Testis (tissue), 5 donors: ENCODE measurements at places on chromosomes 1 and 21.

- DNase-seq, result no peak
These were observed 34.8 kb upstream of the HSD3B1 start for GRCh38 chr1:119472080-119472818.

- no peak for DNase-seq
These were observed 190.8 kb downstream of the DYRK1A start for GRCh38 chr21:37557261-37557950.

GRCh38 chr1:2189459-2190425, 4.8 kb downstream of the FAAP20 start:
- peak; percentile 97 for DNase-seq

DNA sequence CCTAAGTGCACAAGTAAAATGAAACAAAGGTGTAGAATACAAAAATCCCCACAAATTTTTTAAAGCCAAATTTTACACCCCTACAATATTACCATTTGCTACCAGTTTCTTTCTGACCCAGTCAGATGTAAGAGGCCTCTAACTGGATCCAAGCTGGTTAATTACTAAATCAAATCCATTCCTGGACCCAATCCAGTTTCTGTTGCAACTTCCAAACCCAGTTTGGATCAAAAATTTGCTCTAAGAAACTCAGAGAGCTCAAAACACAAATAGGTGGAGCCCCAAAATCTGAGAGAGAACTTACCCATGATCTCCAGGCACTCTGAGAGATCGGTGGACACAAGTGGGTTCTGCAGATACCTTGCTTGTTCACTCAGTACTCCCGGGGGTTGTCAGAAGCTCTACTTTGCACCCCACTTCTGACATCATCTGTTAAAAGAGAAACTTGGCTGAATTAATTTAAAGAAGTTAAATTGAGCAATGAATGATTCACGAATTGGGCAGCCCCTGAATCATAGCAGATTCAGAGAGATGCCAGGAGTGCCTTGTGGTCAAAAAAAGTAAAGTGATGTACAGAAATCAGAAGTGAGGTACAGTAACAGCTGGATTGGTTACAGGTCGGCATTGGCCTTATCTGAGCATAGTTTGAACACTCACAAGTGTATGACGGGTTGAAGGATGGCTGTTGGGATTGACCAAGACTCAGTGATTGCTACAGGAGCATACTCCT, 448.0 kb downstream of the KCNT2 start:
- DNase-seq, result no peak

DNA sequence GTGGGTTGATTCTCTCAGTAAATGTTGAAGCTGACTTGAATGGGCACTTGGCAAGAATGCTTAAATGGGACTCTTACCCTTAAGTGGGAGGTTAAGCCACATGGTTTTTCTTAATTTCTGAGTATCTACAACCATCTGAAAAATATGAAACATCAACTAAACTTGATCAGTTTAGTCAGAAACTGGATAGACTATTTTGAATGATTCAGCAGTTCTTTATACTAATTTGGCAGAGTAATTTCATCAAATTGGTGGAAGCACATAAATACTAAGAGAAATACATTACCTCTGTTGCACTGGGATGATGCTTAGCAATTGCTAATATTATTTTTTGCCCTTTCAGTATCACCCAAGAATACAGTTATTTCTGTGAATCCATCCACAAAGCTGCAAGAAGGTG, 4.7 kb downstream of the VCAM1 start:
- DNase-seq, result no peak

DNA sequence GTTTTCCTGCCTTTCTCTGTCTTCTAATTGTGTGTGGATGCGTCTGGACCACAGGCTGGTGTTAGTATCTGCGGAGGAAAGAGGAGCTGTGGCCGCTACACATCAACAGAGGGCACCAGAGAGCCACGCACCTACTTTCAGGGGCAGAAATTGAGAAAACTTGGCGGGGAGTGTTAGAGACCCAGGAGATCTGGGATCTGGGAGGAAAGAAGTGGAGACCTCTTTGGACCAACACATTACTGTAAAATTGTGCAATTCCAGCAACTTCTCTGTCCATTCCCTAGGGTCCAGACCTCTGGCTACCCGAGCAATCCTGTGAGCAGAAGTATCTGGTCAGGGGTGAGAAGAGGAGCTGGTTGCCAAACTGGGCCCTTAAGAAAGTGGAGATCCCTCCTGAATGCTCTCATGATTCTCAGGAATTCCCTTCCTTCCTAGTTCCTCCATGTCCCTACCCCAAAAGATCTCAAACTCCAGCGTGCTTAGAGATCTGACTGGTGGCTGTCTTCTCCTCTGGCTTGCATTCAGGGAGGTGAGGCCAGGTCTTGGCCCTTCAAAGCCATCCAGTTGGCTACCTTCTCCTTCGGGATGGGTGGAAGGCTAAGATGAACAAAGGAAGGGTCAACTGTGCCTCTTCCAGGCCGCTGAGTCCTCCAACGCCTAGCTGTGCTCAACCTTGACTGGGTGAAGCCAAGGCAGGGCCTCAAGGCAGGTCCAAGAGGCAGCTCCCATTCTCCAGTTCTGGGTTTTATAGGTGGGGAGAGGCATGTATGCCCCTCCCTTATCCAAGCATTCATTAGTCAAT, 1.2 kb upstream of the KIRREL1 start:
- DNase-seq, result peak; percentile 87

GRCh38 chr1:31904339-31905092, 33.7 kb downstream of the PTP4A2 start:
- DNase-seq, result no peak

DNA sequence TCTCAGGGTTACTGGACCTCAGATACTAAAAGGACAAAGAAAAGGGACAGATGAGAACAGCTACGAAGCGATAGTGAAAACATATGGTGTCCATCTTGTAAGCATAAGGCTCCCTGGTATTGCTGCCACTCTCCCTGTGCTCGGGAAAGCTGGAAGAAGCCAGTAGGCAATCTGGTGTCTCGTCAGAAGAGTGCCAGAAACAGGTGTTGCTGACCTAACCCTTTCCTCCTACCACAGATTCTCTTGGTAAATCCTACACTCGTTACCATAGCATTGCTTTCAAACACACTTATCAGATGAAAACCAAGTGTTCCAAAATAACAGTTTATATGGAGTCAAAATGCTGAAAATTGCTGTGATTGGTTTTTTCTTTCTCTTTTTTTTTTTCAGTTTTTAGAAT, 146.3 kb downstream of the NRIP1 start:
- DNase-seq, result no peak

- no peak for DNase-seq
These were observed 97.5 kb downstream of the SEC16B start for GRCh38 chr1:177872308-177872900.

DNA sequence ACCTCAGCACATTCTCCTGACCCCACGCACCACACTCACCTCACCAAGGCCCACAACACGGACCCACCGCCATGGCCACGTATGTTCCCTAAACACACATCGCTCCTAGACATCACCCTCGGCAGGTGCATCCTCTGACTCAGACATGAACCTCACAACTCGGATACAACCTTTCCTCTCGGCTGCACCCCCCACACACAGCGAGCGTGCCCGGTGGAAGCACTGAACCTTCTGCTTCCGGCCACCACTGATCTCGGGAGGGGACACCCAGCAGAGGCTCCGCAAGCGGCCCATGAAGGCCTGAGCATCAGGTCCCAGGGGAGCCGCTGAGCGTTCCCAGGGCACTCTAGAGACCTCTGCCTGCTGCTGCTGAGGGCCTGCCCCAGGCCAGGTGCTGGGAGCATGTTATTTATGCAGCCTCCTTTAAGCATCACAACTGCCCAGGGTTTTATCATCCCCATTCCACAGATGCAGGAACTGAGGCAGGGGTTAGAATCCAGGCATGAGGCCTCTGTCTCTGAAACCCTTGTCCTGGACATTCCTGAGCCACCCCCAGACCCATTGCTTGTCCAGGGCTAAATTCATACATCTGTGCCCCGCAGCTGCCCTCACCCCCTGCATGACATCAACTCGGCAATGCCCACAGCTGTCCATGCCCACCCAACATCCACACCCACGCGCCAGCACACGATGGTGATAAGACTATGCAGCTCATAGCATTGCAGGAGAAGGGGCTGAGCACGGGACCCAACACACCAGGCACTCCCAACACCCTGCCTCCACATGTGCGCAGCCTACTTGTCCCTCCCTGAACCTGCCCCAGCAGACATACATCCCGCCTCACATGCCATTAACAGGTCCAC, 27.0 kb downstream of the SDC3 start:
- DNase-seq, result no peak

DNA sequence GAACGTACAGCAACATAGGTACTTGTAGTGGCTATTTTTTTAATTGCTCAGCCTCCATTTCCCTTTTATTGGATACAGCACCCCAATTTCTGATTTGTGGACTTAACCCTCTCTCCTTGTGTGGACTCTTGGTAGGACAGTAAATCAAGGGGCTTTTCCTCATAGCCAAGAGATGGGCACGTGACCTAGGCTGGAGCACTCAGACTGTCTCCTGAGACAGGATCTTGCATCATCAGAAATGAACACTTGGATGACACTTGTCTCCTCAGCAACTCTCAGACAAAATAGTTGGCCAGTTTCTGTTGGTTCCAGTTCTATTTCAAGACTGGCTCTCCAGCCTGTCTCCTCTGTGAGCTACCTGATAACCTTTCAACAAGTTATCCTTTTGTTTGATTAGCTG, 112.9 kb upstream of the ZNF678 start:
- DNase-seq, result no peak

DNA sequence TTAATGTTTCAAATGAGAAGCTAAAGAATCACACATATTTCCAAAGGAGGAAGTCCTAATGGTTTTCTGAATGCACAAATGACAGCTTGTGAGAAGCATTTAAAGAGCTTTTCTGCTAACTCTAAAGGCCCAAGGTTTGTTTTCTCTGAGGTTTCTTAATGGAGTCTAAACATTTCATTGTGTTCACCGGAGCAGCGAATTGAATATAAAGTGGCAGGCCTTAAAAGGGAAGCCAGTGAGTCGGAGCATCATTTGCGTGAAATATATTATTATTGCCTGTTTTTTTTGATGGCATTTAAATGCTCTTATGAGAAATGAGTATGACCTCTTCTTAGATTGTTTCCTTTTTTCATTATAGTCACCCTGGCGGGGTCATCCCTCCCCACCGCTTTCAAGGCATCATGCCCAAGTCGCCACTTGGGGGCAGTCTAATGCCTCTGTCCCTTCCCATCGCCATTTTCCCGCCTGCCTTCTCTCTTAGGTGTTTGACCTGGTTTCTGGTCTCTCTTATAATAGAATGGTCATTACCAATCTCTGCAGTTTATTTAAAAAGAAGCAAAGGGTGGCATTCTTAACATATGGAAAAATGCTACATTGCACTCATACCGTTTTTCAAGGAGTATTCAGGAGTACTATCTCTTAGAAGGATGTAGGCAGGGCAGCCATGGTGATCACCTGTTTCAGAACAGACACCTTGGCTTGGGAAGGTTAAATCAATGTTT, 25.3 kb upstream of the OVAAL start:
- DNase-seq, result peak; percentile 87

GRCh38 chr1:247209396-247209795, 37.6 kb upstream of the ZNF124 start:
- no peak for DNase-seq

DNA sequence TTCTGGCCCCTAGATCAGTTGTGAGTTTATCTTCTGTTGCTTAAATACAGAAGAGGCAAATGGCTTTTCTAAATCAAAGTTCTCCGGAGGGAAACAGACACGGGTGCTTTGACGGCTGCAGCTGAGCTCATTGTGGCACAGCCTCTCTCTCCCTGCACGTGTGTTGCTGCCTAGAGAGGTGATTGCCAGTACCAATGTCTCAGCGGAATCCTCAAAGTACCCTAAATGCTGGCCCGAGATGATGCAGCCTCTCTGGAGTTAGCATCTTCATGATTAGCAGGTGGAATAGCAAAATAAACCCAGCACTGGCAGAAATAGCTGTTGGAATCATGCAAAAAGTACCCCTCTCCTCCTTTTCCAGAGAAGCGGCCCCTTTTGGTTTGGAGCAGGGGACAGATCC, 192.2 kb downstream of the PRDM2 start:
- no peak for DNase-seq

- DNase-seq, result no peak
These were observed 276.6 kb upstream of the FMN2 start for GRCh38 chr1:239815074-239815473.
